Activated T-cell treated with anti-CD3 and anti-CD28 coated beads for 4 hours (primary cell): ENCODE measurements at places on chromosomes 13 and 19.

DNA sequence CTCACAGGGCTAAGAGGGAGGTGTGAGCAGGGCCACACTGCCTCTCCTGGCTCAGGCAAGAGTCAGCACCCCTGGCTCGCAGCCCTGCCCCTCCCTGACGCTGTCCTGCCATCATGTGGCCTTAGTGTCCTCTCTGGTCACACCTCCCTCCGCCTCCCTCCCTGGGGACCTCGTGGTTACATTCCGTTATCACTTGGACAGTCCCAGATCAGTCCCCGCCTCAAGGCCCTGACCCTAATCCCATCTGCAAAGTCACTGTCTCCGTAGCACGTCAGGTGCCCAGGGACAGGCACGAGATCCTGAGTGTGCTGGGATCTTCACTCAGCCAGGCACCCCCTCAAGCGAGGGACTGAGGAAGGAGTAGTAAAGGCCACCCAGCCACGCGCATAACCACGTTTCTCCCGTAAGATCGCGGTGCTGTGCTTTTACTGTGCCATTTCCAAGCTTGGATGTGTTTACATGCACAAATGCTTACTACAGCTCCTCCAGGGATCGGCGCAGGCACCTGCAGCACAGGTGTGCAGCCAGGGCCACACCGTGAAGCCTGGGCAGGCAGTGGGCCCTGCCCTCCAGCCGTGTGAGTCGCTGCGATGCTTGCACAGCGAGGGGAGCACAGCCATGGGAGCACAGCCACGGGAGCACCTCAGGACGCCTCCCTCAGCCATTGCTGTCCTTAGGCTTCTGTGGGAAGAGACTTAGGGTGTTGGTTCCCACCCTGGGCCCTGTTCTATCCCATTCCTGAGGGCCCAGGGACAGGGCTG, 10.7 kb upstream of the TMEM255B start:
- DNase-seq, result no peak

DNA sequence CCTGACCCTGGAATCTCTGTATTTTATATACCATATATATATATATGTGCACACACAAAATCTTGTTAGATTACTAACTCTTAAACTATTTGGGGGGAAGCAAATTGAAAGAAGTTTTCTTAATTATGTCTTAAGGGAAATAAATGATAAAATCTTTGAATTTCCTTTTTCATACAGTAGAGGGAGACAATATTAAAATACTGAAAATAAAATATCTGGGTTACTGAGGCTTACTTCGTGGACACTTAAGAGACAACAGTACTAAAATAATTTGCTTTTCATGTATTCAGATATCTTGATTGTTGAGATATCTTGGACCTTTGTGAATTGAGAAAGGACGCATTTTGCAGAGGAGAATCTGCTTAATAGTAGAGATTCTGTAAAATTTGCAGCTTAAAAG, 17.0 kb downstream of the SUGT1 start:
- DNase-seq, result no peak

- DNase-seq, result no peak
Observed at GRCh38 chr19:49264258-49264657, 60.7 kb downstream of the SLC6A16 start.

- DNase-seq, result no peak
Observed at GRCh38 chr19:16112778-16113177, 1.1 kb downstream of the RAB8A start.

- DNase-seq, result no peak
Observed at GRCh38 chr13:97844151-97844550, 109.3 kb upstream of the IPO5 start.

- no peak for DNase-seq
Observed at GRCh38 chr13:99717959-99718674, 216.8 kb downstream of the TM9SF2 start.

- no peak for DNase-seq
Observed at GRCh38 chr19:22545751-22546150, 88.4 kb upstream of the ZNF492 start.

DNA sequence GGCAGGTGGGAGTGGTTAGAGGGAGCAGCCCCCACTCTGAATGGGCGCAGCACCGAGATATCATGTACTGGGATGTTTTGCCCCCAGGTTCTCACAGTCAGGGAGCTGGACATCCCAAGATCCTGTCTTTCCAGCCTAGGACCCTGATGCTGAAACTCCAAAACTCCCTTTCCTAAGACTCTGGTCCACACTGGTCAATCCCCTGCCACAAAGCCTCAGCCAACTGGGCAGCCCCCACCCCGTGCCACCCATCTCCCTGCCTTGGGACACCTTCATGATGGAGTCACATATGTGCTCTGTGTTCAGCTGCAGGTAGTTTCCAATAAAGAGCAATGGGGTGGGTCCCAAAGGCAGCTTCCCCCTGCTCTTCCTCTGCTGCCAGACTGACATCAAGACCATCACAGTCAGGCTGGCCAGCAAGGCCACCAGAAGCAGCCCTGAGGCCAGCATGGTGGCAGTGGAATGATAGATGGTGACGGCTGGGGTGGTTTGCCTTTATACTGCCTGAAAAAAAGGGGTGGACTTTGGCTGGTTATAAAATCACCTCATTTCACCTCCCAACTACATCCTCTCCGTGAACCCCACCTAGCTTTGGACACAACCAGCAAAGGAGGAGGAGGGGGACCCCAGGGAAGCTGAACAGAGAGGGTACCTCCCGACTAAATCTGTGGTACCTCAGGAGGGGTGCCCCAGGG, 36.3 kb downstream of the CYP2B6 start:
- no peak for DNase-seq

DNA sequence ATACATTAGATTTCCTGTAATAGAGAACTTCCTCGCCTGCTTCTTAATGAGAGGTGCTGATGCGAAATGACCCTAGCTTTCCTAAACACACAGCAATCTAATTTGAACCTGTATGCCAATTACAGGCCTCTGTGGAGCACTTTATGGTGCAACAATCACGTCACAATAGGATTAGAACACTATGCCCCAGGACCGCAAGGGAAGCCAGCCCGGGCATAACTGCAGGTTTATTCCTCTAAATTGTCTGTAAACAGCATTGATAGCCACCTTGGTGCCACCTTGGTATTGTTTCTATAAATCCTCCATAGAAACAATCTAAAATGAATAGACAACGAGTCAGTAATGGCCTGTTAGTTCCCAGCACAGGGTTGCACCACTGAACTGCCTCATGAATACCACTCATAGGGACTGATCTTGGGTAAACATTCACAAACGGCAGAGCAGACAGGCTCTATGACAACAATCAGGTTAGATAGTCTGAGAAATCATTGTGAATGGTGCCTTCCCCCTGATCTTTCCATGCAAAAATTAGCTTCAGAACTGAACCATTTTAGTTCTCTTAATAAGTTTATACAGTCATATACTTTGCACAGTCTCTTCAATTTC, 182.5 kb upstream of the OBI1 start:
- no peak for DNase-seq

GRCh38 chr13:109231888-109232287, 554.5 kb downstream of the IRS2 start:
- DNase-seq, result no peak

GRCh38 chr13:110923777-110924638, 9.1 kb upstream of the ANKRD10 start:
- DNase-seq, result no peak

GRCh38 chr13:61830475-61830874, 414.8 kb upstream of the PCDH20 start:
- DNase-seq, result no peak

DNA sequence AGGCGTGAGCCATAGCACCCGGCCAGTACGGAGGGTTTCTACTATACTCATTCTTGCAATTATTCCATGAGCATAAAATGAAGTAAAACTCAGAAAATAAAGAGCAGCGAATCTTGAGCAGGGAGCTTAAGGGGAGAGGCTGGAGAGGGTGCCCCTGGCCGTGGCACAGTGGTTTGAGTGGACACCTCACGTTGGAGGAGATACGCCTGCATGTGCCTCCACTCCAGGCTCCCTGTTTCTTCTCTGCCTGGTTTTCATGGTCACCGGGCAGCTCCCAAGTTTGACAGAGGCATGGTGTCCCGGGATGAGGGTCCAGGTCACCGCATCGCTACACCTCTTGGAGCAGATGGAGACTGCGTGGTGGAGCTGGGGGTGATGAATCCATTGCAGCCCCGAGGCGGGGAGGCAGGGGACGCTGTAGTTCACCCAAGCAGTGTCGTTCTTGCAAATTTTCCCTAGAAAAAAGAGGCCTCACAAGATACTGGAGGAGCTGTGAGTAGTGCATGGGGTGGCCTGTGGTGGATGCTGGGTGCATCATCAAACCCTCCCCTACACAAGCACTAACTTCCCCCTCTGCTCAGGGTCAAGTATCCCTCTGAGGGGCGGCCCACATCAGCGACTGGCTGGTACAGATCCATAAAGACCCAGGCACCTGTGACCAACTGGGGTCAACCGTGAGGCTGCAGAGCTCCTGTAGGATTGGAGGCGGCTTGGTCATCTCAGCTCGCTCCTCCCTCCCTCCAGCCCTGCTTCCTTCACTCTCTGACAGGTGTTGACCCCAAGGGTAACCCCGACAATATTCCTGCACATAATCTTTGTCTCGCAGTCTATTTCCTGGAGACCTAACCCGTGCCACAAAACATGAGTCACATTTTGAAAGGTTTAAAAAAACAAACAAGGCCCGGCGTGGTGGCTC, 3.6 kb upstream of the MIER2 start:
- no peak for DNase-seq

- DNase-seq, result no peak
Observed at GRCh38 chr13:50085063-50085462, 69.8 kb downstream of the KCNRG start.
